T-helper 2 cell treated with Interferon-gamma antibody and Interleukin-4, amounts not matched to agents 100 ng/mL and 5 ng/mL, for 36 hours (primary cell): ENCODE measurements at places on chromosomes 7 and 10. TPM values are rescaled to one million over a fixed set of nuclear protein-coding genes. Genes with fewer than 3 reads are reported as not detected.

The UFSP1 gene
- total RNA-seq = 2.9 and 3.5 TPM in 2 replicates

The HOXA11 gene
- not detected in 2 replicates for total RNA-seq

The TUBB8 gene
- total RNA-seq = not detected in 2 replicates

The GRID2IP gene
- total RNA-seq = 0.07 TPM in 1 of 2 replicates, not detected in the other

The NRG3 gene
- total RNA-seq = not detected in 2 replicates

The C10orf53 gene
- total RNA-seq = not detected in 2 replicates

The CALML3 gene
- not detected in 2 replicates for total RNA-seq

The SLC26A3 gene
- total RNA-seq = not detected in 2 replicates

The SERPINE1 gene
- total RNA-seq = 0.14 and 0.27 TPM in 2 replicates

The TAS2R4 gene
- total RNA-seq = 1.1 TPM in 2 replicates

The AMPH gene
- total RNA-seq = 0.23 and 0.30 TPM in 2 replicates

The CHST3 gene
- 0.02 and 0.05 TPM in 2 replicates for total RNA-seq

The OPN4 gene
- not detected in 2 replicates for total RNA-seq

The ITPRIP gene
- total RNA-seq = 20.1 and 20.2 TPM in 2 replicates

The KRIT1 gene
- 43.6 and 45.5 TPM in 2 replicates for total RNA-seq

The CYP2C19 gene
- not detected in 2 replicates for total RNA-seq

The CC2D2B gene
- 0.45 and 0.64 TPM in 2 replicates for total RNA-seq
